ENCODE measurements at places on chromosomes 3 and 15. TPM values are rescaled to one million over a fixed set of nuclear protein-coding genes. Genes with fewer than 3 reads are reported as not detected.
A peak's percentile ranks its signal among the peaks of the same experiment; 100 is the strongest.

DNA sequence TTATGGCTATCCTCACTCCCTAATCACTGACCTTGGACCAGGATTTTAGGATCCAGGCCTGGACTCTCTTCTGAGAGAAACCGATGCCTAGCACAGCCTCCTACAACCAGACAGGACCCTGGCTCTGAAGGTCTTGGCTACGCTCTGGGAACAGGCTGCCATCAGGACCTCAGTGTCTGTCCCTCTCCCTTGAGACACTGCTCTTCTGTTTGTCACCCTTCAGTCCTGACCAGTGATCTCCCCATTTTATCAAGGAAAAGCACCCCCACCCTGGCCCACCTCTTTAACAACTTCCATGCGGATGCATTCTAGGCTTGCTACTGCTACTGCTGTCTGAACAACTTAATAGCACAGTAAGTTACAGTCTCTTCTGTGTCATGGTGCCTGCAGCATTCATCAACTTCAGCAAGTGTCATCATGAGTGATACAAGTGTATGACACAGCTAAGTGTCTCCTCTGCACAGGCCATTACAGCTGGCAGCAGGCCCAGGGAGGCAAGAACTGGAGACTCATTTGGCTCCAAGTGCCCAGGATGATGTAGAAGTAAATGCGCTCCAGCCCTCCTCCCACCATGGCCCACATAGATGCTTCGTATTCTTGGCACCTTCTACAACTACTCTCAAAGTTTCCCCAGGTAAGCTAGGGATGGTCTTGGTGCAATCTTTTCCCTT, 302.4 kb downstream of the EPHB1 start:
- DNase-seq: no peak

DNA sequence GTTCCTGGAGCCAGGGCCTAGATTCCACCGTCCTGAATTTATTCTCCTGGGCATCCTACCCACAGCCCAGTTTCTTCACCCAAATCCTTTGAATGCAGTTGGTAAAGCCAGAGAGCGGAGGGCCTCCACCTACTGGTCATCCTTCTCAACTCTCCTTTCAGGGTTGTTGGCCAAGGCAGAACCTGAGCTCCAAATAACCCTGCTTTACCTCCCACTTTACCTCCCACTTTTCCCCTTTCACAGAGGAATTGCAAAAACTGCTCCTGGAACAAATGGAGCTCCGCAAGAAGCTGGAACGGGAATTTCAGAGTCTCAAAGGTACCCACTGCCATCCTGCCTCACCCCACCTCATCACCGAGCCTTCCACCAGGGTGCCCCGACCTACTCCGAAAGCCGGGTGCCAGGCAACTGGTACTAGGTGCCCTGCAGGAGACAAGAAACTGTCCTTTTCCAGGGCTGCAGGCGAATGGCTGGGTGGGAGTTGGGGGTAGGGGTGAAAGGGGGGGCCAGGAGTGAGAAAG, 6.8 kb downstream of the SKOR1 start:
- DNase-seq: peak; percentile 53

DNA sequence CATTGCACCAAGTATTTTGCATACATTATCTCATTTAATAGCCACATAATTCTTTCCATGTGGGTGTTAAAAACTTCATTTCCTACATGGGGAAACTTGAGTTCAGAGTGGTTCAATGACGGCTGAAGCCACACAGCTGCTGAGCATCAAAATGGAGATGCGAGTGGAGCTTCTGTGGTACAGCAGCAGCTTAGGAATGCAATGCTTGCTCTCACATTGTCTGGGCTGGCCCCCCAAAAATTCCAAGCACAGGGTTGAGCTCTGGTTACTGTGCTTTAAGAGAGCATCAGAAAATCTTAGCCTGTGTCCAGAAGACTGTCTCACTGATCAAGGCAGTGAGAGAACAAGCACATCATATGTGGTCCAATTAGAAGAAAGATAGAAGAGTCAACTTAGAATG, 57.4 kb upstream of the GADL1 start:
- DNase-seq: no peak

DNA sequence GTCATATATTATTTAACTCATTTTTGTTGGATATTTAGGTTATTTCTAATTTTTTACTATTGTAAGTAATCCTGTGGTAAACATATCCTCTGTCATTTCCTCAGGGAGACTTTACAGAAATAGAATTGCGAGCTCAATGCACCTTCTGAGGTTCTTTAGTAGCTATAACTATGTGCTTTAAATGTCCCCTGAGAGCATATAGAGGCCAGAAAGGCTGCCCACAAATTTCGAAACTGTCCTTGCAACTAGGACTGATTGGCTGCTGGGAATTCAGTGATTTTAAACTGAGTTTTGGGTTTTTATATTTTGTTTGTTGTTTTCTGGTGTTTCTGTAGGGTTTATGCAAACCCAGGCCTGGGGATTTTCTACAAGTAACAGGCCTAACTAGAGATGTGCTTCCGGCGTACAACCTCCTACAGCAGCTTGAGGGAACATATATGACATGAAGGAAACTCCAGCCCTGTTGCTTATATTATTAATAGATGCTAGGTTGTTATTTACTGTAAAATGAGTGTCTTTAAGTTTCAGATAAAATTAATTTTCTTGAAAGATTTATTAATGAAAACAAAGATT, 29.1 kb upstream of the P4HTM start:
- no peak for DNase-seq

- no peak for DNase-seq
Observed at GRCh38 chr3:95302044-95302443, 1239.2 kb downstream of the NSUN3 start.

DPPA2 gene
- total RNA-seq: not detected

SAMMSON gene
- 0.82 TPM for total RNA-seq

Data from sigmoid colon (tissue), 7 donors.